ENCODE measurements at places on chromosomes 4 and X.

GRCh38 chr4:116665716-116666115 lies 419.7 kb downstream of the TRAM1L1 start:
- DNase-seq: no peak

GRCh38 chrX:41516999-41517765 lies 70.0 kb downstream of the NYX start:
- no peak for DNase-seq

DNA sequence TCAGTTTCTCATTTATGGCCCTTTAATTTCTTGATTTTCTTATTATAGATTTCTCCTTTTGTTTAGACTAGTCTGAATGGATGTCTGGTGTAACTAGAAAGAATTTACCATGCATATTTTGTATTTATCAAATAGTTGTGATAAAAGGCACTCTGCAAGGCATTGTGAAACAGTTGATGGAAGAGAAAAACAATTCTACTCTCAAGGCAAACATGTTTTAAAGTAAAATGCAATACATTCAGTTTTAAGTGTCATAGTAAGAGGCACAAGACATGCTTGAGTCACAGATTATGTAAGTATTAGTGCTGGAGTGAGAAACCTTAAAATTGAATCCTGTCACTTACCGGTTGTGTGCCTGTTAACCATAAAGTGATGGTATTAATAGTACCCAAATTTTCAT lies 283.3 kb upstream of the DKK2 start:
- no peak for DNase-seq

GRCh38 chr4:182810103-182810615 lies 107.0 kb downstream of the DCTD start:
- DNase-seq: no peak

GRCh38 chr4:145928748-145929147 lies 9.9 kb downstream of the ZNF827 start:
- no peak for DNase-seq

DNA sequence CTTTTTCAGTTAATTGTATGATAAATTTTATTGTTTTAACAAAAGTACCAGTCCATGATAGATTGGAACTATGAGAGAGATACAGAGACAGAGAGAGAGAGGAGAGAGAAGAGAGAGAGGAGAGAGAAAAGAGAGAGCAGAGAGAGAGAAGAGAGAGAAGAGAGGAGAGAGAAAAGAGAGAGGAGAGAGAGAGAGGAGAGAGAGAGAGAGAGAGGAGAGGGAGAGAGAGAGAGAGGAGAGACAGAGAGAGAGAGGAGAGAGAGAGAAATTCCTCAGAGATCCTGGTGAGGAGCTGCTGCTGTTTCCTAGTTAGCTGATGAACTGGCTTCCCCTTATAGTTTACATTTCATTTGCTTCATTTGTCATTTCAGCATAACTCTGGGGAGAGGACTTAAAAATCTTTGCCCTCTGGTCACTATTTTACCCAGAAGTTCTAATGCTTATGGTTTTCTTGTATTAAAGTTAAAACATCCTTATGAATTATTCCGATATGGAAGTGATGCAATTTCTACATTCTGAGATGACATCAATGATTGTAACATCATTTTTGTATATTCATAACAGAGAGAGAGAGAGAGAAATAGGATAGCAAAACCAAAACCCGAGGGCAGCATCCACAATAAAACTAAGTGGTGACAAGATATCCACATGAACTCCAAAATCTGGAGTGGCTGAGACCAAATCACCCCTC lies 10.8 kb downstream of the CTAG1A start:
- DNase-seq: no peak
